Stimulated activated CD4-positive, alpha-beta T cell treated with anti-CD3 and anti-CD28 coated beads, Interleukin-1b, Interleukin-23, amount 100 ng/mL, for 24 hours (primary cell): ENCODE measurements at places on chromosomes 12 and 14.
A peak's percentile ranks its signal among the peaks of the same experiment; 100 is the strongest.

GRCh38 chr12:49230805-49231194, 34.1 kb upstream of the TUBA1C start:
- DNase-seq: no peak

GRCh38 chr14:64760146-64760755, 56.0 kb downstream of the PLEKHG3 start:
- no peak for DNase-seq

DNA sequence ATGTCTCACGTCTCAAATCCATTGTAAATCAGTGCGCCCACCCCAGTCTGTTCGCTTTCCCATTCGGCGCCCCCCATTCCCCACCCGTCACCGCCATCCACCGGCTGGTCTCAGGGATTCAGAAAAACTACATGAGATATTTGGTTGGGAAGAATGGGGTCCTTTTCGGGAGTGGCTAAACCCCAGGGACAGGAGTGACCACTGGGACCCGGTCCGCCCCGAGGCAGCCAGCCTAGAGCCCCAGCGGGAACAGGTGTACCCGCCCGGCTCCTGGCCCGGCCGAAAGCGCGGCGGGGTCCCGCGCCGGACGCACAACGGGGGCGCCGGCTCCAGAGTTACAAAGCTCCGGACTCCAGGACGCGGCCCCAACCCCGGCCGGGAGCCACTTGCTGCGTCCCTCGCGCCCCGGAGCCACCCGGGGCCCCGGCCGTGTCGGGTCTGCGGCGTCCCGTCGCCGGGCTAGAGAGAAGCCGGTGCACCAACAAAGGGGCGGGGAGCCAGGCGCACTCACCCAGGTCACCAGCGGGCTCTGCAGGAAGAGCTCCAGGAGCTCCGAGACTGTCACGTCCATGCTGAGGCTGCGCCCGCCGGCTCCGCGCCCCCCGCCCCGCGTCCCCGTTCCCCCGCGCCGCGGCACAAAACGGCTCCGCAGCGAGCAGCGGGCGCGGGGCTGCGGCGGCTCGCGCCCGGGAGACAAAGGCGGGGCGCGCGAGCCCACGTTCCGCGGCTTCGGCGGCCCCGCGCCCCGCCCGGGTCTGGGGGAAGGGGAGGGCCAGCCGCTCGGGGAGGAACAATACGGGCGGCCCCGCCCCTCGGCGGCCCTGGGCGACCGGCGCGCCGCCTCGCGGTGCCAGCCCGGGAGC, at the start of gene CCDC88C:
TSS of gene CCDC88C (minus strand) at position 701 of the 863 bp plus-strand sequence. CDS start at position 571, 130 bp downstream.
- peak; percentile 71 for DNase-seq

DNA sequence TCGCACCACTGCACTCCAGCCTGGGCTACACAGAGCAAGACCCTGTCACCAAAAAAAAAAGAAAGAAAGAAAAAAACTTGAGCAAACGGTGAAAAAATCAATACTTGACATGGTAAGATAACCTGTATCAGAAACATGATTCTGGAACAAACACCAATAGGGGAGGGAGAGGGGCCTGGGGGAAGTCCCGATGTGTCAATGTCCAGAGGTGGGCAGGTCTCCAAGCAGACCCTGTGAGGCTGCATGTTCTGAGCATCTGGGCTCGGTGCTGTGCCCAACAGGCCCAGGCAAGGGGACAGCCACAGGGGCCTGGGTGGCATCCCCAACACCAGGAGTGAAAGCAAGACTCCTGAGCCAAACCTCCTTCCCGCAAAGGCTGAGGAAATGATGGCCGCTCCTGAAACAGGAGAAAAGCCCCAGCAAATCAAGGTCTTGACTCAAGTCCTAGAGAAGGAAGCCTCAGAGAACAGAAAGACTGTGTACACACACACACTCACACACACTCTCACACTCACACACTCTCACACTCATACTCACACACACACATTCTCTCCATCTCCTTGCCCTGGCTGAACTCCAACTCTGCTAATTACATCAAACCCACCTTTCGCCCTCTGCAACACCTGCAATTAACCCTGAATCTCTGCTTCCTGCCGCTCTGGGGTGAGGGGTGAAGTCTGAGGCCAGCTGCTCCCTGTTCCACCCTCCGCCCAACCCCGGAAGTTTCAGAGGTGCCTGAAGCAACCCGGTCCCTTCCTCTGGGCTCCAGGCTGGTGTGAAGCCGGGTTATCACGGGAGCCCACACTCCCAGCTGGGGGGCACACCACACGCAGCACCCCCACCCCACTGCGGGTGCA, 20.4 kb downstream of the CCDC88C start:
- DNase-seq: no peak

- no peak for DNase-seq
Observed at GRCh38 chr14:106625186-106625585, 1098.8 kb downstream of the TMEM121 start.

GRCh38 chr14:37172024-37172869, at the start of gene SLC25A21:
SLC25A21 (minus strand) TSS chr14:37172606.
- no peak for DNase-seq

- peak; percentile 49 for DNase-seq
Observed at GRCh38 chr14:100383727-100384158, 60.6 kb downstream of the SLC25A47 start.

DNA sequence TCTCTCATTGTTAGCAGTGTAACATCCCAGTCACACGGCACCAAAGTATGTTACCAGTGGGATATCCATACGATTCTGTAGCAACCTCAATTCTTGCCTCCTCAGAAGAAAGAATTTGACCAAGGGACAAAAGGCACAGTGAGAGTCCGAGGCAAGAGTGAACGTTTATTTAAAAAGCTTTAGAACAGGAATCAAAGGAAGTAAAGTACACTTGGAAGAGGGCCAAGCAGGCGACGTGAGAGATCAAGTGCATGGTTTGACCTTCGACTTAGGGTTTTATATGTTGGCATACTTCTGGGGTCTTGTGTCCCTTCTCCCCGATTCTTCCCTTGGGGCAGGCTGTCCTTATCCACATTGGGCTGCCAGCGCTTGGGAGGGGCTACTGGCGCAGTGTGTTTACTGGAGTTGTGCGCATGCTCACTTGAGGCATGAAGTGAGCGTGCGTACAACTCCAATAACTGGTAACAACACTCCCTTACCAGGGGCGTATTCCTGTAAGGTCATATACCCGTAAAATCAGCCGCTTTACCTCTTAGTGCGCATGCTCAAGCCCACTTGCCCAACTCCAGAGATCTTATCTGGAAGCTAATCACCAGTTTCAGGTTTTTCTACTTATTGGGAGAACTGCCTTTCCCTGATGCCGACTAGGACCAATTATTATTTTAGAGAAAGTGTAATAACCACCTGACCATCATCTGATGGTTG, 71.7 kb downstream of the FAR2 start:
- DNase-seq: no peak

- DNase-seq: no peak
Observed at GRCh38 chr12:4379405-4379804, at the start of gene FGF23. FGF23 (minus strand) TSS chr12:4379712; CDS start chr12:4379582, 130 bp downstream.
